Posterior vena cava (tissue), 2 donors: ENCODE measurements at places on chromosomes 6 and 20. TPM values are rescaled to one million over a fixed set of nuclear protein-coding genes. Genes with fewer than 3 reads are reported as not detected.

The BLTP3A gene
- 8.0 TPM for total RNA-seq

DNA sequence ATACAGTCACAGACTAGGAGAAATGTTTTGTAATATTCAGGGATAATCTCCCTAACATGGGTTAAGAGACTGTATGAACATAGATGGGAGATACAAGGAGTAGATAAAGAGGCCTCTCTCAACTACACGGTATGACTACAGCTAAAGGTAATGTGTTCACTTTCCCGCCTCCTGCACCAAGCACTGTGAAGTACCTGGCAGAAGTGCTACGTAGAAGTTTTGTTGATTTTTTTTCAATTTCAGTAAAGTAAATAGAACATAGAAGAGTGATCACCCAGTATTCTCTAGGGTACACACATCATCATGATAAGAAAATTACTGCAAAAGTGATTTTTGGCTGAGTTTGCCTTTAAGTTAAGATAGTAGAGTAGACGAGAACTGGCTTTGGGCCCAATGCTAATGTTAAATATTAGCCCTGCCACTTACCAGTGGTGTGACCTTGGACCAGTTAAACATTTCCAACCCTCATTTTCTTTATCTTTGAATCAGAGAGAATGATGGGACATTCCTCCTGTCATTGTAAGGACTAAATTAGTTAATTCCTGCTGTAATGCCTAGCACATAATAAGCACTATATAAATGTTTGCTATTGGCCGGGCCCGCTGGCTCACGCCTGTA is 183.6 kb downstream of the COL9A1 start:
- DNase-seq: no peak

The AAR2 gene
- 20.4 TPM for total RNA-seq

DNA sequence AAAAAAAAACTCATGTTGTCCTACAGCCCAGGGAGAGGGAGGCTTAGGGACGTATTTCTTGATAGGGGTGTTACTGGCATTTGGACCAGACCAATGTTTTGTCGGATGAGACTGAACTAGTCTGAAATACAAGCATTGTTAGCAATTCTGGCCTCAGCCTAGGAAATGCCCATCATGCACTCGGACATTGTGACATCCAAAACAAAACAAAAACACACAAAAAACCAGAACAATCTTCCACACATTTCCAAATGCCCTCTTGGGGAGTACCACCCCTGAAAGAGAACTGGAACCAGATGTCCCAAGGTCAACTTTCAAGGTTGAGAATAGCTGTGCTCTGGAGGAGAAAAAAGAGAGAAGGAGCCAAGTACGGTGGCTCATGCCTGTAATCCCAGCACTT is 299.1 kb upstream of the JARID2 start:
- no peak for DNase-seq

The PIM1 gene
- total RNA-seq: 34.3 TPM

DNA sequence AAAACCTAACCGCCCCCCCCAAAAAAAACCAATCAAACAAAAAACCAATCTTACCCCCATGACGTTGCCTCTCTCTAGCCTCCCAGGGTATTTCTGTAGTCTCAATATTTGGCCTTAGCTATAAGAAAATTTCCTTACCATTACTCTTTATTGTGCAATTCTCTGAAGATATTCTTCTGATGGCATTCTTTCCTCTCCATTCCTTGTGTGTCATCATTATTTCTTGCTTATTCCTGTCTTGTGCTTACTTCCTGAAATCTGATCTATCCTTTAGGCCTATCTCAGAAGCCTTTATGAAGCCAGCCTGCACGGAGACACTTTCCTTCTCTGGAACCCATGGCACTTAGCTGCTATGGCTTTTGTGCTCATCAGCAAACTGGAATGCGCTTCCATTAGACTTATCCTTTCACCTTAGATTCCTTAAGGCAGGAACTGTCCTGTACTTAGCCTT is 65.9 kb upstream of the DDR1 start:
- peak; percentile 4 for DNase-seq

DNA sequence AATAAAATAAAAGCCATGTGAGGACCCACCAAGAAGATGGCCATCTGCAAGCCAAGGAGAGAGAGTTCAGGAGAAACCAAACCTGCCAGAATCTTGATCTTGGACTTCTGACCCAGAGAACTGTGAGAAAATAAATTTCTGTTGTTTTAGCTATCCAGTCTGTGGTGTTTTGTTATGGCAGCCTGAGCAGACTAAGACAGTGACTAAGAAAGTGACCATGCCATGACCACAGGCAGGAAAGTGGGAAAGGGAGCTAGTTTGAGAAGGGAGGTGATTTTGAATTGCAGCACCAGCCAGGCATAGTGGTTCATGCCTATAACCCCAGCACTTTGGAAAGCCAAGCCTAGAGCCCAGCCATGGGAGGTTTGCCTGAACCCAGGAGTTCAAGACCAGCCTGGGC is 21.9 kb upstream of the C6orf62 start:
- no peak for DNase-seq

The COL19A1 gene
- 0.14 TPM for total RNA-seq

The POU5F1 gene
- total RNA-seq: not detected

The MLN gene
- not detected for total RNA-seq

- DNase-seq: no peak
Observed at GRCh38 chr6:136991646-136992045, 53.1 kb downstream of the IL20RA start.

The ADNP gene
- total RNA-seq: 48.1 TPM

DNA sequence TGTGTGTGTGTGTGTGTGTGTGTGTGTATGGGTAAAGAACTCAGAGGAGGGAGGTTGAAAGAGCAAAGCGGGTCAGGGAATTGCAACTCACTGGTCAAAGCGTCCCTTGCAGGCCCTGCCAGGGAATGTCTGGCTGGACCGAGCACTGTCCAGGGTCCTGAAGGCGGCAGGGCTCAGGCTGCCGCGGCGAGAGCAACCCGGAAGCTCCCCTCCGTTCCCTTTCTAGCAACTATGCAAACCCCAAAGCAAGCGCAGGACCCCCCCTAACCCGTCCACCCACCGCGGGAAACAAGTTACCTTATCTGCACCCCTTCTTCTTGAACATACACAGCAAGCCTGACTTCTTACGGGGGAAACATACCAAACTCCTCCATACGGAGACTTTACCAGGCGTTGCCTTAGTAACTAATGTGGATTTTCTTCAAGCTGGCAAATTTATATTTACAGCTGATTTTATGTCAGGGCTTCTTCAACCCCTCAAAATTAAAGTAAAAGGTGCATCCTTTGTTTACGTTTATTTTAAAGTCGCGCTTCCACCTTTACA is 538 bp upstream of the GRM1 start:
- peak; percentile 89 for DNase-seq

The GSTA4 gene
- total RNA-seq: 26.2 TPM

The RIMS1 gene
- 23.0 TPM for total RNA-seq

GRCh38 chr6:36780442-36781177 is 58.6 kb downstream of the CPNE5 start:
- no peak for DNase-seq

GRCh38 chr6:47157653-47158219 is 115.6 kb upstream of the ADGRF1 start:
- no peak for DNase-seq

The C20orf144 gene
- total RNA-seq: not detected

The PRDM13 gene
- not detected for total RNA-seq

- DNase-seq: no peak
Observed at GRCh38 chr6:53361549-53362031, 12.8 kb upstream of the ELOVL5 start.

DNA sequence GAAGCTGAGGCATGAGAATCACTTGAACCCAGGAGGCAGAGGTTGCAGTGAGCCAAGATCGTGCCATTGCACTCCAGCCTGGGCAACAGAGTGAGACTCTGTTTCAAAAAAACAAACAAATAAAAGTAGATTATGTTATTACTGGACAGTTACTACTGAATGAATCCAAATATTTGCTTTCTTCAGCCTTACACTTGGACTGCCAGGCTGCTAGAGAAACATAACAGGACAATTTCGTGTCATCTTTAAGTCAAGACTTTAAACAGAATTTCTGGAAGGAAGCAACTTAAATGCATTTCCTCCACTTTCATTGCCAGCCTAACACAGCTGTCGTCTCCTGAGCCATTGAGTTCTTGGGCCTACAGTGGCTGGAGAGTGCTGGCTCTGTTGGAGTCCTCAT is 42.0 kb upstream of the PRIM2 start:
- no peak for DNase-seq

- no peak for DNase-seq
Observed at GRCh38 chr20:5116875-5117274, 2.9 kb downstream of the PCNA start.

DNA sequence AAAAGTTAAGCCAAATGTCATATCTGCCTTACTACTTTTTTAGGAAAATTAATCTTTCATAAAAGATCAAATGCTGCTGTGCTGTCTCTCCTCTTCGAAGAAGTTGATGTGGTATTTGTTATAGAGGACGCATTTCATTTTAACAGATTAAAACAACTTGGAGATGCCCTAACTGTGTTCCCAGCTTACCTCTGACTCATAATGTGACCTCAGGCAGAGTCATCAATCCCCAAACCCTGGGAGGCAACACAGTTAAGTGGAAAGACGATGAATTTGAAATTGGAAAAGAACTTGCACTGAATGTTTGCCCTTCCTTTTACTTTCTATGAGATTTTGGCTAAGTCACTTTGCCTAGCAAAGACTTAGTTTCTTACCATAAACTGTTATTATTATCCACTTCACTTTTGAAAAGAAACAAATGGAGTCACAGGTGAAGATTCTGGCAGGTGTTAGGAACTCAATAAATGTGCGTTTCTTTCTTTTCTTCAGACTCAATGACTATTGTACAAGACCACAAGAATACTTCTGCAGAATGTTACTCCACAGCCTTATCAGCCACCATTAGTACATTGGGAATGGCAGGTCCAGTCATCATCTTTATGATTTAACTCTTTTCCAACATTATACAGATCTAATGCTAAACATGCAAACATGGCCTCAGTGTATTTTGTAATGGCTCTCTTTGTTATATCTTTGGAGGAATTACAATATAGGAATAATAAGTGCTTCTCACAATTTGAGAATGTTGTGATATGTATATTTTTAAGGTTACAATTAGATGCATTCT is 102.6 kb downstream of the COL21A1 start:
- DNase-seq: no peak

The CENPW gene
- 42.2 TPM for total RNA-seq

DNA sequence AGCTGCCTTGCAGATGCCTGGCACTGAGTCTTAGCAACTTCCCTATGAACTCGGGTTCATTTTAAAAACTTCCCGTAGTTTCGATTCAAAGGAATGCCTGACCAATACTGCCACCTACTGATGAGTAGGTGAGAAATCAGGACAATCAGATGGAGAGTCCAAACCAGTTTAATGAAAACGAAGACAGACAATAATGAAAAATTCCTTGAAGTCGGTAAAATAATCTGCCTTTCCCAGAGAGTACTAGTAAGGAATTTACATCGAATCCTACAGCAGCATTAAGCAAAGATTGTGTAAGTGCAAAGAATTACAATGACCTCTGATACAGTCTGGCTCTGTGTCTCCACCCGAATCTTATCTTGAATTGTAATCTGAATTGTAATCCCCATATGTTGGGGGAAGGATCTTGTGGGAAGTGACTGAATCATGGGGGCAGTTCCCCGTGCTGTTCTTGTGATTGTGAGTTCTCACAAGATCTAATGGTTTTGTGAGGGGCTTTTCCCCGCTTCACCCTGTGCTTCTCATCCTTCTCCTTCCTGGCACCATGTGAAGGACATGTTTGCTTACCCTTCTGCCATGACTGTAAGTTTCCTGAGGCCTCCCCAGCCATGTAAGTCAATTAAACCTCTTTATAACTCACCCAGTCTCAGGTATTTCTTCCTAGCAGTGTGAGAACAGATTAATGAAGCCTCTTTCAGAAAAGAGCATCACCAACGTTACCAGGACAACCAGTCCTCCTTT is 134.4 kb downstream of the ARHGAP18 start:
- DNase-seq: no peak

DNA sequence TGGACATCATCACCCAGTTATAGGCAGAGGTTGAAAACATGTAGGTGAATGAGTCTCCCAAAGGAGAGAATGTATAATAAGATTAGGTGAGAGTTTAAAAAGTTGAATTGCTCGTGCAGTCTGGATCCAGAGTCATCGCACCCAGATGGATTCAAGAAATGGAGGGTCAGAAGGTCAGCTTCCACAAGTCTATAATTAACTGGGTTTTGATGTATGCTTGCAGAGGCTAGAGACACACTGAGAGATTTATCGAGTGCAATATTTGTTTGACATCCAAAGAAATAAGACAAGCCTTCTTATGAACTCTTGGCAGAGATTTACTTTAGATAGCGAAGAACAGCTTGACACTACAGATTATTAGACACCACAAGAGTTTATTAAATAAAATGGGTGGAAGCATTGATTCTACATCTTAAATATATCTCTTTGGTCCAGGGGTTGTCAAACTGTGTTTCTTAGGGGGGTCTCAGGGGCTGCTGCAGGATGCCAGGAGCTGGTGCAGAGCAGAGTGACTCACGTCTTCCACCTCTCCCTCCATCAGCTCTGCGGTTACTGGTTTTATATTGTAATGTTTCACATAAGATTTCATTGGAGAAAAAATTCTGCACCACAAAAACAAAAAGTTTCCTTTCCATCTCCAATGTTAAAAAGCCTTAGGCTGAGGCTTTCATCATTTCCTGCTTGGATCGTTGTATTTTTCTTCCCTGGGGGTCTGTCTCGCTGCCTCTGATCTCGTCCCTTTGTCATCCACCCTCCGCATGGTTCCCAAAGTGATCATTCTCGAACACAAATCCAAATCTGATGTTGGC is 176.2 kb upstream of the AHI1 start:
- DNase-seq: no peak

DNA sequence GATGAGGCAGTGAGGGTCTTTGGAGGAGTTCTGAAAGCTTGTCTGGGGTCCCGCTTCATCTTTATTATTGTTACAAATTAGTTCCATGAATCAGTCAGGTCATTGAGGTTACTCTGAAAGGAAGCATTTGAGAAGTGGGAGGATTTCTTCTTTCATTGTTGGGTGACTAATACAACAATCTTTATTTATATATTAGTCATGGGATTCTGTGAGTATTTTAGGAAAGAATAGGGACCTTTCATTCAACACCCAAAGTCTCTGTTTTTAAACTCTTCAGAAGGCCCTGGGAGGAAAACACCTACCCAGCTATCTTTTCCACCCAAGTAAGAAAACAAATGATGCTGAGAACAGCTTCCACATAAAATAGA is 98.3 kb downstream of the SOD2 start:
- DNase-seq: no peak

The JPH2 gene
- total RNA-seq: 130 TPM

The TRIM38 gene
- 13.7 TPM for total RNA-seq

The CALHM4 gene
- total RNA-seq: not detected

DNA sequence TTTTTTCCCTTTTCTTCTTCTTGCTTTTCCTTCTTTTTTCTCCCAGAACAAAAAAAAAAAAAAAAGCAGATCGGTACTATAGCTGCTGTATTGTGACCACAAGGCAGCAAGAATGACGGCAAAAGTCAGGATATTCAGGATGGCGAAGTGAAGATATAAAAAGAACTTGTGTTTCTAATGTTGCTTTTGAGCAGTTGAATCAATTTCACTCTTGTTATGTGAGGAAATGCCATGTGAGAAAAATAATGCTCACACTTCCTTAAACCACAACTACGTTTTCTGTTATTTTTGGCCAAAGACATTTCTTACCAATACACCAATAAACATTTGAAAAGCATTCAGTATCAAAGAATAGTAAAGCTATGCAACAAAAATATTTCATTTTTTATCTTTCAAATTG is 510.5 kb downstream of the HACE1 start:
- no peak for DNase-seq
